ENCODE measurements at places on chromosomes 11 and 22.

DNA sequence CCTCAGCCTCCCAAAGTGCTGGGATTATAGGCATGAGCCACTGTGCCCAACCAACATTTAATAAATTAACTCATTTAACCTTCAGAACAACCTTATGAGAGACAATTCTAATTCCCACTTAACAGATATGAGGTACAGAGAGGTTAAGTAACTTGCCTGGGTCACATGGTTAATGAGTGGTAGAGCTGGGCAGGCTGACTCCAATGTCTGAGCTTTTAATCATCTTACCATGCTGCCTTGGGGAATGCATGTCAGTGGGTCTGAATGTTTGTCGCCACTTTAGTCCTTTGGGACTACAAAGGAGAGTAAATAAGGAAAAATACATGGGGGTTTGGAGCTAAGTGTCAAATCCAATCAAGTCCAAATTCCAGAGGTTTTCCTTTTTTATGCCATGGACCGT is 11.2 kb upstream of the PIK3C2A start:
- no peak for DNase-seq

DNA sequence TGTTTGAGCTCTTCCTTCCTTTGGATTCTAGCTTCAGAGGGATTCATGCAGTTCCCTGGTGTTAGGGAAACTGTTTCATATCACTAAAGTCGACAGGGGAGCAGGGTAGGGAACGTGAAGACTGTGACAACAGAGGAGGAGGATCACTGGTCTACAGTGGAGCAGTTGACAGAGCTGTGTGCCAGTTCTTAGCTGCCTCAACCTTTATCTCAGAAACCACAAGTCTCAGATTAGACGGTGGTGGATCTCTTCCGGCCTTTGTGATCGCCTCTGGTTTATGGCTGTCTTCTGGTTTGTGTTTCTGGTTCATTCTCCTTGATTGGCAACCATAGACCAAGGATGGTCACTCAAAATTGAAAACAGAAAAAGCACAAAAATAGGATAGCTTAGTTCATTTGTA is 538.9 kb upstream of the API5 start:
- no peak for DNase-seq

DNA sequence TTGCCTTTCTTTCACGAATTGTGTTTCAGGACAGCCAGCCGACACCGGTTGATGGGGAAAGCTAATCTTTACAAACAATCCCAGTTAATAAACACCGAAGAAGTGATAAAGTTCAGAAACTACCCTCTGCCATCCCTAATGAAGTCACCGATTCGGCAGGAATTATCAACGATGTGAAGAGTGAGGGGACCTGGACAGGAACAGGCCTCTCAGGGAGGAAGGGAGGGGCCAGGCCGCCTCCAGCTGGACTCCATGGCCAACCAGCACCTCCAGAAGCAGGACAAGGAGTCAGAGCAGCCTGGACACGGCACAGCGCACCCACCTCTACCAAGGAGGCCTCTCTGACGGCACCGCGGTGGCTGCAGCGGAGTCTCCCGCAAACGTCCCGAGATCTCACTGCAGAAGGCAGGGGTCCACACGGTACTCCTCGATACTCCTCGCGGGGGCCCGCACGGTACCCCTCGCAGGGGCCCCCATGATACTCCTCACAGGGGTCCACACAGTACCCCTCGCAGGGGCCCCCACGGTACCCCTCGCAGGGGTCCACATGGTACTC is 3.9 kb downstream of the TOLLIP start:
- DNase-seq: no peak

DNA sequence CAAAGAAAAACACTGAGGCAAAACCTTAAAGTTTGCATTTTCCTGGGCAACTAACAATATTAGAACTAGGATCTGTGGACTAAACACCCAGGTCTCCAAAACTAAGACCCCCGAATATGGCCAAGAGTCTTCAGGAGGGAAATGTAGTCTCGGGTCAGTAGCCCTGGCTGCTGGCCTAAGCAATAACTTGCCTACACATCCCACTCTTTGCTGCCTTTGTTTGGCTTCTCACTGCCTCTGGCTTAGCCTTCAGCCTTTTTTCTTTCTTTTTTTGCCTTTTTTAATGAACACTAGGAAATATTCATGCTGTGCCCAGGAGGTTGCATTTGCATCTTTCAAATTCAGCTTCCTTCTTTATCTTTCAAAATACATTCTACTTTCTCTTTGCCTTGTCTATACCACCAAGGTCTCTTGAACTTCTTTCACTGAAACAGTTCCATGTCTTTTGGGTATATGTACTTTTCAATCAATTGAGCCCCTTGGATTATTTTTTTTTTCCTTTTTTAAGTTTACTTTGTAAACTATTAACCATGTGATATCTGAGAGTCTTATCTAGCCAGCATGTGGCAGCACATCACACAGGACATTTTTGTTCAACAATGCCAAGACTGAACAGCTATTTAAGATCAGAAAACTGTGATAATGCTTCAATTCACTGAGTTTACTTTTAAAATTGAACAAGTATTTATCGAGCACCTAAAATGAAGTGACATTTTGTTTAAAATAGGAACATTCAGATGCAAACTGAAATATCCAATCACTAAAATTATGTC is 165.0 kb upstream of the TRPC6 start:
- DNase-seq: no peak

GRCh38 chr11:72587696-72588095 is 86.5 kb downstream of the PDE2A start:
- DNase-seq: no peak

GRCh38 chr11:65116370-65117205 is 913 bp downstream of the ZNHIT2 start:
- DNase-seq: no peak

- no peak for DNase-seq
These were observed 178.7 kb upstream of the TMEM45B start for GRCh38 chr11:129636926-129637325.

DNA sequence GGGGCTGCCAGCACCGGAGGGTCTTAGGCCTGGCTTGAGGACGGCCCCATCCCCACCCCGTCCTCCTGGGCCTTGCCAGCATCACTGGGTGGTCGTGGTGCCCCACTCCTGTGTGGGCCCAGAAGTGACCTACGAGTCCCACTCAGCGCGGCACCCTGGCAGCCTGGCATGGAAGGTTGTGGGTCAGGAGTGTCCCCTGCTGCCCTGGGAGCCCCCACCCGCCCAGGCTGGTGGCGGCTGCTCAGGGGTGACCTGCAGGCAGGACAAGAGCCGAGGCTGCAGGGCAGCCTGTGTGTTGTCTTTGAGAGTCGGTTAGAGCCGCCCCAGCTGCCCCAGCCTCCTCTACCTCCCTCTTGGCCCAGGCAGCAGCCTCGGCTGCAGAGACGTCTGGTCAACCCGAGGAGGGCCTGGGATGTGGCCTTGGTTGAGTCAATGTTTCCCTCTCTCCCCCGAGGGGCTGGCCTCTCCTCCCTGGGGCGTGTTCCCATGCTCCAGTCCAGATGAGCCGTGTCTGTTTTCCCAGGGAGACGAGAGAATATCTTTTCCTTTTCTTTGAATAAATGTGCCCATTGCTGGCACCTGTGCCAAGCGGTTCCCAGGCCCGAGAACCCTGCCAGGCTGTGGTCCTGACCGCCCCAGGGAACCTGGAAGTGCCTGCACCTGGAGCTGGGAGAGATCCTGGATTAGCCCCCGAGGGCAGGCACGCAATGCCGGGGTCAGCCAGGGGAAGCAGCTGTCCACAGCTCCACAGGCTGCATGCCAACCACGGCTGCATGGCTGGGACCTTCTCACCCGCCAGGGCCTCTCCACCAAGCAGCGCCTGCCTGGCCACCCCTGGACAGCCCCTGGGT is 35.7 kb upstream of the MUC5AC start:
- no peak for DNase-seq

DNA sequence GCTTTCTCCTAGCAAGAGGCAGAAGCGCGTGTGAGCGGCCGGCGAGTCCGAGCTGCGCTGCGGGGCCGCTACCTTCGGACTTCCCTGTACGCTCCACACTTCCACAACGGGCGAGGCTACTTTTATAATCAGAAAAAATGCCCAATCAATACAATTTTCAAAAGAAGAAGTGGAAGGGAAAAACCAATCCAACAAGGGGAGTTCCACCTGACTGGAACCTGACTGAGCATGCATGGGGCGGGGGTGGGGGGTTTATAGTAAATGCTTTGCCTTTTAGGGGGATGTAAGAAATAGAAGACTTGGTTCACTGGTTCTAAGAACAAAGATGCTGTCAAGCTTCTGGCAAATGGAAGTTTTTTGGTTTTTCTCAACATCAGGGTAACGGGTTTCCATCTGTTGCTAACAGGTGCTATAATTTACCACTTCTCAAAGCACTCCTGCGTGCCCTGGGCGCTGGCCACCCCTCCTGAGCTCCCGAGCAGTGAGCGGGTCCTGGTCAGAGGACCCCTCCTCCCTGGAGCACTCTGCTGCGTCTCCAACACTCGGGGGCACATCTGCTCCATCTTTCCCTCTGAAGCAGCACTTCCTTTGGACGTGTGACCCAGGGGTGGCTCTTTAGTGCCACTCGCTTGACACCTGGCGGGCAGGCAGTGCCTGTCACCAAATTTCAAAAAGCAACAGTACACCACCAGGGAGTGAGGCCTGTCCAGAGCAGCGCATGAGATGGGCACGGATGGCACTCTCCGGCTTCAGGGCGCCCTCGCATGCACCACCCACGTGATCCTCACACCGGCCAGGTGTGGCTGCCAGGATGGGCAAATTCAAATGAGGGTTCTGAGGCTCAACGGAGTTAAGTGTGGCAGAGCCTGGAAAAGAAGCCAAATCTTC is 21.6 kb upstream of the BID start:
- DNase-seq: no peak

- no peak for DNase-seq
These were observed 1432.6 kb upstream of the TENM4 start for GRCh38 chr11:80873310-80873999.
